ENCODE measurements at places on chromosomes 16 and 17.

- DNase-seq: no peak
Observed at GRCh38 chr16:24700549-24701392, 28.7 kb upstream of the TNRC6A start.

GRCh38 chr17:4327606-4328005 is 38.9 kb downstream of the UBE2G1 start:
- DNase-seq: no peak

- no peak for DNase-seq
Observed at GRCh38 chr17:80890196-80890920, 101.3 kb upstream of the CHMP6 start.

GRCh38 chr16:81641395-81642106 is 137.5 kb upstream of the PLCG2 start:
- DNase-seq: no peak

GRCh38 chr16:9612267-9612666 is 520.8 kb downstream of the HAPSTR1 start:
- DNase-seq: no peak

GRCh38 chr17:914561-914960 is 65.0 kb downstream of the NXN start:
- DNase-seq: no peak

- DNase-seq: no peak
Observed at GRCh38 chr17:78973196-78973595, 6.5 kb downstream of the LGALS3BP start.

- peak; percentile 42 for DNase-seq
Observed at GRCh38 chr17:1197781-1198490, 18.2 kb upstream of the ABR start.

GRCh38 chr16:17460890-17461289 is 9.9 kb downstream of the XYLT1 start:
- DNase-seq: no peak
